GM23338 (cell line): ENCODE measurements at places on chromosomes 5 and 9. TPM values are rescaled to one million over a fixed set of nuclear protein-coding genes. Genes with fewer than 3 reads are reported as not detected.

RC3H2 gene
- 37.5 and 42.1 TPM in 2 replicates for total RNA-seq

SPINK6 gene
- not detected in 2 replicates for total RNA-seq

CARD9 gene
- 0.49 and 1.1 TPM in 2 replicates for total RNA-seq

GFPT2 gene
- 103 and 120 TPM in 2 replicates for total RNA-seq

SOHLH1 gene
- total RNA-seq: 0.21 TPM in 1 of 2 replicates, not detected in the other

ANKRD18B gene
- total RNA-seq: 4.1 and 6.4 TPM in 2 replicates

NMUR2 gene
- total RNA-seq: not detected in 2 replicates

NCBP1 gene
- total RNA-seq: 60.2 and 63.4 TPM in 2 replicates

ENTREP1 gene
- total RNA-seq: 10.0 and 11.6 TPM in 2 replicates

CYLC2 gene
- total RNA-seq: not detected in 2 replicates

SPINK1 gene
- total RNA-seq: not detected in 2 replicates

GRCh38 chr5:115778417-115778816 is 38.0 kb downstream of the CDO1 start:
- DNase-seq: no peak

DNA sequence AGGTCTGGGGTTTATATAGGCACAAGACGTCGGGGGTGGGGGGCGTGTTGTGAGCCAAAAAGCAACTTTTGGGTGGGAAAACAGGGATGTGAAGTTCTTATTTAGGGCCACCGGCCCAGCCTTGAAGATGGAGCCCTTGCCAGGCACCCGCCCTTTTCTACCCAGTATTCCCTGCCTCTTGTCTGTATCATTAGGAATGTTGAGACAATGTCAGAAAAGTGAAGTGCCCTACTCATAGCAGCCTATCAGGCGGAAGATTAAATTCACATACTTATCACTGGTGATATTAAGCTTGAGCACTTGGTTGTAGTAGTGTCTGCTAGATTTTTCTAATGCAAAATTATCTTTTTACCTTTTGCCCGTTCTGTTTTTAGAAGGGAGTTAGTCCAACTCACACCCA is 293.5 kb downstream of the CDH10 start:
- no peak for DNase-seq

DNA sequence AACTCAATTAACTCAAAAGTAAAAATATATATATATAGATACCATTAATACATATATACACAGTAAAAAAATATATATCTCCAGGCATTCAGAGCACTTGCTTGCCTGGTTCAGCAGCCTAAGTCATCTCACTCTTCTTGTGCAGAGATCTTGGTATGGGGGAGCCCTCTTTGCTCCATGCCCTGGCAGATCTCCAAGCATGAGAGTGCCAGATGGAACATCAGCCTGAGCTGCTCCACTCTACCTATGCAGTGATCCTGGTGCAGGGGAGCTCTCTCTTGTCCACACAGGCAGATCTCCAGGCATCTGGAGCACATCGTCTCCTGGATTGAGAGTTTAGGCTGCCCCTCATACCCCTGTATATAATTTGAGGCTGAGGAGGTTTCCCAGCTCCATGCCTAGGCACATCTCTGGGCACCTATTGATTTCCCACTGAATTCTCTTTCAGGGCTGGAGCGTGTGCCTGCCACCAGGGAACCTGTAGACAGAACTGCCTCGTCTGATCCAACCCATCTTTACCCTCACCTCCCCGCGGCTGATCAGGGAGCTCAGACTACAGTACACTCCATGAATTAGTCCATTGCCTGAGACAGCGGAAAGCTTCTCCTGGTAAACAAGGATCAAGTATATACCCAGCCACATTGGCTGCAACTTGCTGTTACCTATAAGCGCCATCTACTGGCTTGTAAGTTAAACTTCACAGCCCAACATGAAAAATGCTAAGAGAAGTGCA is 342.4 kb upstream of the GRIA1 start:
- DNase-seq: peak; percentile 83

DNA sequence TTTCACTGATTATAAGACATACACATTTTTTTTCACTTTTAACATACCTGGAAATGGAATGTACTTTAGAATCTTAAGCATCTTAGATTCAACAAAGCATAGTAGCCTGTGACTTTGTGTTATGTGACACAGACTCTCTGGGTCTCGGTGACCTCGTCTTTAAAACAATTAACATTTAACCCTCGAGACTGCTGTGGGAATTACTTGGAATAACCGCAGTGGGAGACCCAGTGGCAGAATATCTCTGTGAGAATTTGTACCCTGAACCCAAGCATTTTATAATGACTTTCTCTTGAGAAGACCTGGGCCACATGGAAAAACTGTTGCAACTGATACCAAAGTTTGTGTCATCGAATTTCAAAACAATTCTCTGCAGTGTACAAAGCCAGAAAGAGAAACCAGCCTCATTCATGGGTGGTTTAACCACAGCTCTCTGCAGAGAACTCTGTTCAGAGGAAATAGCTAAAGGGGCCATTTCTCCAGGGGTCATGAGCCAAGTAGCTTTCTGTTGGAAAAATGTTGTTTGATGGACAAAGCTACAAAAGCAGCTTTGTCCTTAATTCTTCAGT is 10.0 kb upstream of the RETREG1 start:
- no peak for DNase-seq

- peak; percentile 34 for DNase-seq
These were observed 26.4 kb upstream of the ARHGAP26 start for GRCh38 chr5:142743592-142744441.

DNA sequence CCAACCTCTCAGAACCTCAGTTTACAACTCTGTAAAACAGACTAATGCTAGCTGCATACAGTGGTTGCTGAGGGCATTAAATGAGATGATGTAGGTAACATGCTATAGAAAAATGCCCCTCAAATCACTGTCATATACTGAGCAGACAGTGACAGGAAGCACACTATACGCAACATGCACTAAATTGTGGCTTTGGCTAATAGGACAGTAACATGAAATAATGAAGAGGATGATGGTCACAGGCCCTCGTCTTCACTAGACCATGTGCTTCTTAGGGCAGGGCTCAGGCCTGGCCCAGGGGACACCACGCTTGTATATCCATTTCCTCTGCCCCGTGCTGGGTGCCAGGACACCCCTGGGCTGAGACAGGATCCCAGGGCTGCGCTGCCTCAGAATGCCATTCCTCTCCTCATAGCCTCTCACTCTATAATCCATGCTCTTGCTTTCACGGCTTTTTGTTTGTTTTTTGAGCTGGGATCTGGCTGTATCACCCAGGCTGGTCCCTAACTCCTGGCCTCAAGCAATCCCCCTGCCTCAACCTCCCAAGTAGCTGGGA is 18.9 kb downstream of the CSF1R start:
- DNase-seq: no peak

GRCh38 chr5:104702212-104702611 is 1139.6 kb upstream of the NUDT12 start:
- DNase-seq: no peak

- no peak for DNase-seq
These were observed 28.9 kb downstream of the SHC3 start for GRCh38 chr9:89149726-89150125.

- no peak for DNase-seq
These were observed 68.6 kb downstream of the RFX3 start for GRCh38 chr9:3457175-3457574.

- DNase-seq: no peak
These were observed 32.8 kb downstream of the TMC1 start for GRCh38 chr9:72554221-72554641.

DNA sequence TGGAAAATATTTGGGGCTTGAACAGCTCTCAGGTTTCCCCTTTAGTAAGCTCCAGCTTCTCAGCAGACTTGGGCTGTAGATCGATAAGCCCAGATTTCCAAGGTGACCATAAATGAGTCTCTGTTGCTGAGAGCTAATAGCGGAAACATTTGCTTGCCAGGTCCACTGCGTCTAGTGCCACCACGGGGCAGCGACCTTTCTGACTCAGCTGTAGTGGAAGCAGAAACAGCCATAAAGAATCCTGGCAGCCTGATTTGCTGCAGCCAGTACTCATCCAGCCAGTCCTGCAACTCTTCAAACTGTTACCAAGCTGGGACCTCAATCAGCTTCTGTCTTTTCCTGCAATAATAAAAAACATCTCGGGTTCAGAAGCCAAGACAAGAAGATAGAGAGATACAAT is 241.7 kb downstream of the DOCK8 start:
- DNase-seq: no peak

GRCh38 chr5:131883984-131884383 is 61.5 kb downstream of the MEIKIN start:
- no peak for DNase-seq

DNA sequence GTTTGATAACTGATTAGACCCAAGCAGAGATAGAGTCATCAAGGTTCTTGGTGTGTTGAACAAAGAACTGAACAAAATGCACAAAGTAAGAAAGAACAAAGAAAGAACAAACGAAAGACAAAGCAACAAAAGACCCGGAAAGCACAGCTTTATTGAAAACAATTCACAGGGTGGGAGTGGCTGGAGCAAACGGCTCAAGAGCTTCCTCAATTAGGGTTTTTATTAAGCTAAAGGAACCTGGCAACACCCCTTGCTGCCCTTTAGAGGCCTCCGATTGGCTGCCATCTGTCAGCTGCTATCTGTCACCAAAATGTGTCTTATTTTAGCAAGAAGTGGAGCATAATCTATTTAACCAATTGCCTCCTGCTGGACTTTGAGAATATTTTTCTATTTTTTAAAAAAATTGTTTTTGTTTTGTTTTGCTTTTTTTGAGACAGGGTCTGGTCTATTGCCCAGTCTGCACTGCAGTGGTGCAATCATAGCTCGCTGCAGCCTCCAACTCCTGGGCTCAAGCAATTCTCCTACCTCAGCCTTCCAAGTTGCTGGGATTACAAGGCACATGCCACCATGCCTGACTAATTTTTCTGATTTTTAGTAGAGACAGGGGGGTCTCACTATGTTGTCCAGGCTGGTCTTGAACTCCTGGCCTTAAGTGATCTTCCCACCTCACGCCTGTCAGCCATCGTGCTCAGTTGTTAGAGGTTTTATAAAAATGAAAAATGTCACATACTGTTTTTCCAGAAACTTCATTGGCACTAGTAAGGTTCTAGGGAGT is 7.7 kb upstream of the ABO start:
- peak; percentile 18 for DNase-seq

- DNase-seq: peak; percentile 11
These were observed 122.8 kb upstream of the EGFLAM start for GRCh38 chr5:38135486-38136039.

GRCh38 chr5:130529511-130530485 is 625.5 kb downstream of the CHSY3 start:
- peak; percentile 3 for DNase-seq

DNA sequence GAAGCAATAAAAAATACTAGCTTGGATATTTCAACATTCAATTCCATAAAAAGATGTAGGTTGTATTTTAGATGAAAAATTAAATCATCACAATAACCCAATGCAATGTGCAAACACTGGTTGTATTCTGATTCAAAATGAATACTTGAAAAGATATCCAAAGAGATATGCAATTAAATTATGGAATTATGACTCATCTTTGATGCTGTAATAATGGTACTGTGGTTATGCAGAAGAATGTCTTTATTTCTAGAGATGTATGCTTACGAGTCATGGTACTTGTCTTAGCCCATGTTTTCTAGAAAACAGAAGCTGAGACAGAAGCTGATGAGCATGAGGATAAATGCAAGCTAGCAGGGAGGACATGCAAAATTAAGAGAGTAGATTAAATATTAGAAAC is 1941.4 kb upstream of the NUDT12 start:
- no peak for DNase-seq

DNA sequence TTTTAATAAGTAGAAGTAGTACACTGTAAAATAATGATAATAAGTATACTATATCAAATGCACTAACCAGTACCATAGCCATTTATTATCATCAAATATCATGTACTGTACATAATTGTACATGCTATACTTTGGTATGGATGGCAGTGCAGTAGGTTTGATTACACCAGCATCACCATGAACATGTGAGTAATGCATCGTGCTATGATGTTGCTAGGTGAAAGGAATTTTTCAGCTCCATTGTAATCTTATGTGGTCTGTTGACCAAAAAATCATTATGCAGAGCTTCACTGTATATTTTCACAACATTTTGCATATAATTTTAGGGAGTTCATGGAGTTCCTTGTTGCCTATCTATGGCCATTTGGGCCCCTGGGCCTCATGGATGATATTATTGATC is 72.2 kb upstream of the HMHB1 start:
- DNase-seq: no peak

- DNase-seq: no peak
These were observed 74.7 kb downstream of the LNPEP start for GRCh38 chr5:97010606-97011005.

DNA sequence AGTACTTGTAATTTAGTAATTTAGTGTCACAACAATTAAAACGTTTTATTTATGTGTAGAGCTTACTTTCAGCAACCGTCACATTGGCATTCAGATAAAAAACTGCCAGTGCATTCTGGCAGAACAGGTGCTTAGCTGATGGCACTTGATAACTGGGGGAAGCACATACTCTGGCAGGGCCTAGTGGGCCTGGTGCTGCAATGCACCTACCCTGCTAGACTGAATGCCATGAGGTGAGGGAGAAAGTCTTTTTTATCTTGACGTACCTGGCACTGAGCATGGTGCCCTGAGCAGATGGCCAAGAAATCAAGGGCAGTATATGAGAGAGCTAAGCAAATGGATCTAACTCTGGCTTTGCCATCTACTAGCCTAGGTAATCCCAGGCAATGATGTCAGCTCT is 280.6 kb upstream of the EFNA5 start:
- no peak for DNase-seq

- DNase-seq: no peak
These were observed 63.5 kb downstream of the GADD45G start for GRCh38 chr9:89668216-89668865.

DNA sequence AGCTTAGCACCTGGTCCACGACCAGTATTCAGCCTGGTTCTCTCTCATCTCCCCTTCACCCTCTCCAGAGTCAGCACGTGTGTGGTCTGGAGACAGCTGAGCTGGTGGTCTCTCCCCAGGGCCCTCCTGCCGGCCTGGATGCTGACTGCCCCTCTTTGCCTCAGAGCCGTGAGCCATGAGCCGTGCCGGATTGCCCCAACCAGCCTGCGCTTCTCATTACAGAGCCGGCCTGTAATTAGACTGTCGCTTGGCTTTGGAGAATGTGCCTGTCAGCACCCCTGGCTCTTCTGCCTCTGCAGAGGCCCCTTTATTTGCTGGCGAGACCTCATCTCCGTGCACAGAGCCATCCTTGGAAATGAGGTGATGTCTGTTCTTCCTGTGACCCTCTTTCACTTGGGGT is 118.7 kb upstream of the BOD1 start:
- DNase-seq: no peak

DNA sequence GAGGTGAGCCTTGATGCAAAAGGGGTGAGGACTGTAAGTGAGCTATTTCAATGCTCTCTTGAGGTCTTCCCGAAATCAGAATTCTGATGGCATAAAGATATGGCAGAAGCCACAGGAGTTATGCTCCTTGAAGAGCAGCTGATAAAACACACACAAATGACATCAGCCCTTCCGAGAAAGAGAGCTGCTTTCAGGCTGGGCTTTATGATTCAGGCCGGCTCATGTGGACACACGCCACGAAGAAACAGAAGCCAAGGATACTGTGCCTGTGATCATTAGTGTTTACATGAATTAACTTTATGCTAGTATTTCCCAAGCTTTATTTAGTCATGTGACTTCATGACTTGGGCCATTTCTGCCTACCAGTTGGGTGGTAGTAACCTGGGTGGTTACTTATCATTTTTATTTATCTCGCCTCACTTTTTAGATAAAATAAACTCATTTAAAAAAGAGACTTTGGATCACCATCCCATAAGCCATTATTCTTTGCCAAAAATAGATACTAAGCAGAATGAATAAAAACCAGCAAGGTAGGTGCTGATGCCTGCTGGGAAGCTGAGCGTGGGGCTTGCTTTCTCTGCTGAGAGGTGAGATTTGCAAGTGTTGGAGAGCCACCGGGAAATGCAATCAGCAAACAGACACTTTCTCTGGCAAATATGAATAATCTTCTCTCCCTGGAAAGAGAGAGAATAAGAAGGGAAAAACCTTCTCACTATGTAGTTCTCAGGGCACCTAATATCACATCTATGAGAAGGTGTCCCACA is 73.0 kb upstream of the SLC25A51 start:
- no peak for DNase-seq
